ENCODE measurements at places on chromosomes 5 and 9.

DNA sequence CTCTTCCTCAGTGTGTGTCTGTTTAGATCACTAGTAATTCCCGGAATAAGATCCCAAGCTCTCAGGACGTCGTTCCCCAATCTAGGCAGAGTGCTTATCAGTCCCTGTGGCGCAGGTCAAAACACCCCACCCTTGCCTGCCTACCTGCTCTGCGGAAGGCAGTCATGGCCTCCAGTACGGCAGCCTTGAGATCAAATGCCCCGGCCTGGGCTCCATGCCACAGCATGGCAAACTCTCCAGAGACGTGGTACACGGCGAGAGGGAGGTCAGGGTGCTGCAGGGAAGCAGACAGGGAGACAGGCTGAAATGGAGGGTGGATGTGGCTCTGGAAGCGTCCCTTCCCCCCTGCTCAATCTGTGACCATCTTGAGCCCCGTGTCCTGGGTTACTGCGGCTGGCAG, 12.0 kb upstream of the HDHD3 start:
- DNase-seq, result no peak

- DNase-seq, result no peak
These were observed 795.0 kb downstream of the DTWD2 start for GRCh38 chr5:118193194-118193905.

GRCh38 chr9:112546149-112547012, 59.8 kb downstream of the KIAA1958 start:
- peak; percentile 13 for DNase-seq

DNA sequence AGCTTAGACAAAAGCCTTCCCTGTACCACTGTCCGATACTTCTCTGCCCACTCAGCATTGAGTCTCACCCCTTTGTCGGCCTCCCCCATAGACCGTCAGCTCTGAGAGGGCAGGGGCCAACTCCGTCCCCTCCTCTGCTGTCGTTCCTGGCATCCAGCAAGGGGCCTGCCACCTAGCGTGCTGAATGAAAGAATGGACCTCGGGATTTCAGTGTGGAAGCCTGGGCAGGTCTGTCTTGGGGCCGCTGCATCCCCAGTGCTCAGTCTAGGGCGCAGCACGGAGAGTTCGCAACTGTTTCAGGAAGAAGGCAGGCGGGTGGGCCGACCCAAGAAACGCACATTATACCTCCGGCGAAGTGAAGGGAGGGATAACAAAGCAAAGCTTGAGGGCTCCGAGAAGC, 1.5 kb upstream of the TOR1B start:
- no peak for DNase-seq

DNA sequence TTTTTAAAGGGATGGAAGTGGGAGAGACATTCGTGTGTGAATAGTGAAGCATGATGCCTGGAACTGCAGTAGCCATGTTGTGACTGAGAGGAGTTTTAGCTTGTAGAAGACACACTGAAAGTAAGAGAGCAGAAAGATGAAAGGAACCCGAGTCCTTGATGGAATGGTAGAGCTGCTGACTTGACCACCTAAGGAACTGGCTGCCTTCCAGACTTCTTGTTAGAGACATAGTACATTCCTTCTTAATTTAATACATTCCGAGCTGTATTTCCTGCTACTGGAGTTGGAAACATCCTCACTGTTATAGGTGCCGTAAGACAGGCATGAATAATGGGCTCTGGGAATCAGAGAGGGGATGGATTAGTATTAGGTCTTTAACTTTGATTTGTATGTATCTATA, 7.4 kb downstream of the CER1 start:
- DNase-seq, result no peak

- no peak for DNase-seq
These were observed 73.2 kb downstream of the MLLT3 start for GRCh38 chr9:20549053-20549452.

- no peak for DNase-seq
These were observed 191.0 kb downstream of the RAB3C start for GRCh38 chr5:58773744-58774441.

DNA sequence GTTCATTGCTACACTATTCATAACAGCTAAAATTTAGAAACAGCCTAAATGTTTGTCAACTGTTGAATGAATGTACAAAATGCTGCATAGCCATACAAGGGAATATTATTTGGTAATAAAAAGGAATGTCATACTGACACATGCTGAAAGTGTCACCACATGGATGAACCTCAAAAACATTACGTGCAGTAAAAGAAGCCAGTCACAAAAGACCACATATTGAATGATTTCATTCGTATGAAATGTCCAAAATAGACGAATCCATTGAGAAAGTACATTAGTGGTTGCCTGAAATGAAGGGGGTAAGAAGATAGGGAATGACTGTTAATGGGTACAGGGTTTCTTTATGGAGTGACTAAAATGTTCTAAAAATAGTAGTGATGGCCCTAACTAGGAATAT, 11.6 kb upstream of the ECM2 start:
- no peak for DNase-seq

- no peak for DNase-seq
These were observed 41.6 kb upstream of the POMT1 start for GRCh38 chr9:131461166-131461565.

DNA sequence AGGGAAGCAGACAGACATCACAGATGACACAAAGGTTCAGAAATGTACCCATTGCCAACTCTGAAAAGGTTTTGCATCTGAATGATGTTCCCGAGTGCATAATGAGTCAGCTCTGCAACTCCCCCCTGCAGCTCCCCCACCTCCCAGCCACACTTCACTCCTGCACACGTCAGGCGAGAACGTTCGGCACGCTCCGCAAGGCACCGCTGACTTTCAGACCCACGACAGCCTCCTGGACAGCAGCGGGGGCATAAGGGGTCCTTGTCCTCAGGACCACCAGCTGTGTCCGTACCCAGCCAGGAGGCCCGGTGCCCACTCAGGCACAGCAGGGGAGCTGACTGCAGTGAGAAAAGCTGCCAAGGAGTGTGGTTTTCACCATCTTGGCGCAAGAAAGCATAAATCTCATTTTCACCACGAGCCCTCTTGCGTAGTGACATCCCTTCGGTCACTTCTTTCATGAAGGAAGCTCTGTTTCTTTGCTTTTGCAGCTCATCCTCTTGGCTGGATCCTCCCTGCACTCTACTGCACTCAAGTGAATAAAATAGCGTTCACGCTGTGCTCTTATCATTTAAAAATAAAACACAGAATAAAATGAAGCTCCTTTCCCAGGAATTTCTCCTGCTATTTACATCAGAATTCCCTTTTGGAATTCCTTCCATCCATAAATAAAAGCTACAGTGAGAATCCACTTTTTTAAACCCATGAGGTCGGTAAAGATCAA, 9.9 kb downstream of the GFPT2 start:
- no peak for DNase-seq

DNA sequence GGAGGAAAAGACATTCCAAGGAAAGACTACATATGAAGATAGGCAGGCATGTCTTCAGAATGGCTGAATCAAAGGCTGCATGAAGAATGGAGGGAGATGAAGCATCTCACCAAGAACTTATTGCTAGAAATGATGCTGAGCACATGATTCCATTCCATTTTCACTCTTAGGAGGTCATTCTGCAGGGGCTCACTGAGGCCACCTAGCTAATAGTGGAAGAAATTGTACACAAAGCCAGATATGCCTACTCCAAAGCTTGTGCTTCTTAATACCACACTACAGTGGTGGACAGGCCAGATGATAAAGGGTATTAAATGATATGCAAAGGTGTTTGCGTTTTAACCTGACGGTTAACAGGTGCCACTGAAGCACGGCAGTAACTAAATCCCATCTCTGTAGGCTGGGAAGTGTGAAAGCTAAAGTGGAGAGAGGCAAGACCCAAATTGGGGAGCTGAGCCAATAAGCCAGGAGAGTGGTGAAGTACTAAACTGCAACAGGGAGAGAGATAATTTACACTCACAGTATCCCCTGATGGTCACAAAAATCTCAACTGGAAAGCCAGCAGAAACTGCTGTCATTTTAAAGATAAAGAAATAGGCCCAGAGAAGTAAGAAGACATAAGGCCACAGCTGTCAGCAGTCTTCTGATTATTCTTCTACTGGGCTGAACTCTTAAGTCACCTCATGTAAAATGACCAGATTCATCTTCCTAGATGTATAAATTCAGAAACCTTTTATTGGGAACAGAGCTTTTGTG, 14.6 kb downstream of the NDUFA8 start:
- no peak for DNase-seq

- DNase-seq, result no peak
These were observed 307.2 kb downstream of the GADD45G start for GRCh38 chr9:89911721-89912604.

DNA sequence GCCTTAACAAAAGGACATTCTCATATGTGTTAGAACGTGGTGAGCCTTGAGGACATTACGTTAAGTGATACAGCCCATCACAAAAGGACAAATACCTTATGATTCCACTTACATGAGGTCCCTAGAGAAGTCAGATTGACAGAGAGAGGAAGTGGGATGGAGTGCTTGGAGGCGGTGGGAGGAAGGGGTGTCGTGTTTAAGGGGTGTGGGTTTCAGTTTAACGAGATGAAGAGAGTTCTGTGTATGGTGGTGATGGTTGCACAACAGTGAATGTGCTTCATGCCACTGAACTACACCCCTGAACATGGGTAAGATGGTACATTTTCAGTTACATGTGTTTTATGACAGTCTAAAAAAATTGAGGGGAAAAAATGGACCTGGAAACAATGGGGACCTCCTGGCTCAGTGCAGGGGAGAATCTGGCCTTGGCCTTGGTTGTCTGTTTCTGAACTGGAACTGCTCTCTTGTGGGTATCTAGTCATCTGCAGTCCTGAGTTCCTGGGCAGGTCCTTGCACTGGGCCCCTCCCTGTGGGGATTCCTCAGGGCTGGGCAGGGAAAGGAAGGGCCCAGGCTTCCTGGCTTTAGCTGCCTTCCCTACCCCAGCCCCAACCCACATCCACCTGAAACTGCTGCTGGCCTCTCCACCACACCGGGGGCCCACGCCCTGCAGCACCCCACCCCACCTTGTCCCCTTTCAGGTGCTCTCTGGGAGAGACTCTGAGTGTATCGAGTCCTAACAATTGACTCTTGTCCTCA, 17.8 kb downstream of the LRRC8A start:
- DNase-seq, result peak; percentile 52

DNA sequence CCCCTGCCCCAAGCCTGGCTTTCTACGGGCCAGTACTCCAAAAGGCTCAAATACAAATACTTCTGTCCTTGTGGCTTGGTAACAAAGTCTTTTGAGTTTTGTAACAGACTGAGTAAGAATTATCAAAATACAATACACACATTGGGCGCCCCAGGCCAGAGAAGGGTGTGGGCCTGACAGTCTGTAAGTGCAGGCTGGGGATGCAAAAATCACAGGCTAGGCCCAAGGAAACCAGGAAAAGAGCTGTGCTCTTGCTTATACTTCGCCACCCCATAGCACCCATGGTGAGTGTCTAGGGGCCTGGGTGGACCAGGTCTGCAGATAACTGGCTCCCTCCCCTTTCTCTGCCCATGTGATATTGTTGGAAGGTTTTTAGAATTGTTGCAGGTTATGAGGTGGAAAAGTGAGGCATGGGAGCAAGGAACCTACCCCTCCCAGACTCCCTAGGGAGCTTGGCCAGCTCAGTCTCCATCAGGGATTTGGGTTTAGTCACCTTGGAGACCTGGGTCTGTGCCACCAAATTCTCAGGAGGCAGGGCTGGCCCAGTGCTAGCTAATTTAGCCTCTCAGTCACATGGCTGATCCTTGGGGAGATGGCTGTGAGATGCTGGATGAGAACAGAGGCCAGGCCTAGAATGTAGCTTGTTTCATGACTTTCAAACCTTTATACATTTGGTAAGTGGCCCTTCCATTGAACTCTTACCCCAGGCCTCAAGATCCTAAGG, 72.9 kb downstream of the TARS1 start:
- no peak for DNase-seq

DNA sequence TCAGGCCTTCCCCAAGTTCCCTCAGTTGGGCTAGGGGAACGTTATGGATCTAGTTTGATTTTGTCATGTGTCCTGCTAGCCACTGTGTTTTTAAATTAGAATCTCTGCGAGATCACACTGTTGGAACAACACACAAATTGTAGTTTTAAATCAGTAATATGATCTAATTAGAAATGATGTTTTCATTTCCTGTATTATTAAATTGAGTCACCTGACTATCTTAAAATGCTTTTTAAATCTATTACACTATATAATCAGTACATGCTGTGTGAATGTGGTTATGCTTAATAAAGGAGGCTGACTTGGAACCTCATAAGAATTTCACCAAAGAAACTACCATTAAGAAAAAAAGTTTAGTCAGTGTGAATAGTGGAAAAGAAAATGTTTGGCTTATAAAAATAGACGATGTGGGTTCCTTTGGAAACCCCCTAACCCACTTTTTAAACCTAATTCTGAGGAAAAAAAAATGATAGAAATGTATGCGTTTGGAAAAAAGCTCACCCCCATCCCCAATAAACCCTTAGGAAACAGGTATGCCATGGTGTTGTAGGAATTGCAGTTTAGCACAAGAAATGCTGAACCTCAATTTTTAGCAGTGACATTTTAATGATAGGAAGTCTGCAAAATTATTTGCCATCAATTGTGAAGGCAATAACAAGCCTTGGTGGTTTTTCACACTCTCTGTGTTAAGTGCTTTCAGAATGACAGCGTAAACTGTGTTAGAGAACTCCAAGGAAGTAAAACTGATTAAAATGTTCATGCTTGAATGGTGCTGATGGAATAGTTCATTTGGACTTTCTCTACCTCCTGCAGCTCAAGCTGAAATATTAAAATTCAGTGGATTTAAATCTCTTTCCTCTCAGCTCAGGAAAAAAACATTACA, 59.0 kb downstream of the TLE4 start:
- peak; percentile 35 for DNase-seq

- no peak for DNase-seq
These were observed 80.5 kb downstream of the NREP start for GRCh38 chr5:111676466-111676865.

GRCh38 chr5:68522863-68523262, 307.3 kb downstream of the PIK3R1 start:
- no peak for DNase-seq

DNA sequence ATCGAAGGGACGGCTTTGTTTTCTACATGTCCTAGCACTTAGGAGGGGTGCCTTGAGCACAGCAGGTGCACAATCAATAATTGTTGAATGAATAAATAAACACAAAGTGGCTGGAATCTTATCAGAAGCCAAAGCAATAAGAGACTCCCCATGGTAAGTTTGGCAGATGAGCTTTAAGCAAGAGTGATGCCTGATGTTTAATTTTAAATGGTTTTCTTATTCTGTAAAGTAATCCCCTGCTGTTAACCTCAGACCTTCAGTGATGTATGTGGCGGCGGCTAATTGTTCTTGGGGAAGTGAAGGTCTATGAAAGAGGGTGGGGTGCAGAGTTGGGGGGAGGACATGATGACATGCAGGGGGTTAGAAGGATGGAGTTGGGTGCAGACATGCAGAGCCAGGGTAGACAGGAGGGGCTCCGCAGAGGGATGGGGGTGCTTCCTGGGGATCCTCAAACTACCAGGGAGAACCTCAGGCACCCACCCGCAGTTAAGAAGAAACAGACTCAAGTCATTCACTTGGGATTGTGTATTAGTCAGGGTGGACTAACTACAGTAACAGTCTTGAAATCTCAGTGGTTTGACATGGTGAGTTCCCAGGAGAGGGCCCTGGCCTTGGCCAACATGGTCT, 65.7 kb upstream of the SHB start:
- no peak for DNase-seq

- no peak for DNase-seq
These were observed 126.9 kb downstream of the TLE1 start for GRCh38 chr9:81562231-81563019.

GRCh38 chr5:169280286-169280685, 20.7 kb downstream of the SLIT3 start:
- DNase-seq, result no peak

- DNase-seq, result peak; percentile 4
These were observed 16.4 kb upstream of the C5orf58 start for GRCh38 chr5:170216257-170216864.

- no peak for DNase-seq
These were observed 56.2 kb upstream of the TNPO1 start for GRCh38 chr5:72760259-72760658.
